ENCODE measurements at places on chromosomes 6 and 20.

GRCh38 chr6:45946352-45946751 is 69.3 kb downstream of the CLIC5 start:
- no peak for DNase-seq

- no peak for DNase-seq
These were observed 17.0 kb downstream of the MAPK13 start for GRCh38 chr6:36147294-36147693.

- no peak for DNase-seq
These were observed 22.3 kb upstream of the CEP162 start for GRCh38 chr6:84249724-84250123.

DNA sequence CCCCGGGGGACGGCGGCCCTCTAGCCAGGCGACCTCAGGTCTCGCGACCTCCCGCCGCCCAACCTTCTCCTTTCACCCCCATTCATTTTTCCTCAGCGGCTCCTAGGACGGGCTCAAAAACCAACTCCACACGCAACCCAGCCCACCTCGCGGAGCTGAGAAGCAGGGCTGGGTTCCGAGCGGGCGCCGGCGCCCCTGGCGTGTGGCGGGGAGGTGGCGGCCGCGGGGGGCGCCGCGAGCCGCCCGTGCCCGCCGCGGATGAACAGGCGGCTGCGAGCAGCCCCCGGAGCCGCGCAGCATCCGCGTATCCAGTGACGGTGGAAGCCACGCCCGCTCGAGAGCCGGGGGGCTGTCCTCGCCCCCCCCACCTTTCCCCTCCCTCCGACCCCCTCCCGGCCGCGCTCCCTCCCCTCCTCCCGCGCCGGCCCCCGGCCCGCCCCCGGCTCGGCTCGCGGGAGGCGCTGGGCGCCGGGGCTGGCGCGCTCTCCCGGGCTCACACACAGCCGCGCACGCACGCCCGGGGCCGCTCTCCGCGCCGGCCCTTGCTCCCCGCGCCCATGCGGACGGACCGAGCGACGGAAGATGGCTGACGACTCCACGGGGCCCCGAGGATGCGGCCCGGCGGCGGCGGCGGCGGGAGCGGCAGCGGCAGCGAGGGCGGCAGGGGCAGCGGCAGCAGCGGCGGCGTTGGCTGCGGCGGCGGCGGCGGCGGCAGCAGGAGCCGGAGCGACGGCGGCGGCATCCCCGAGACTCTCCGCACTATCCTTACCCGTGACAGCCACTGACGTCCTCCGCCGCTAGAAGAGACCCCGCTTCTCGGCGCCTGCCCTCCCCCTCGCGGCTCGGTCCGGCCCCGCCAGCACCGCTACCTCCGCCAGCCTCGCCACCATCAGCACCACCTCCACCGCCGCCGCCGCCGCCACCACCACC is at the start of gene SOBP:
Gene SOBP (plus strand): TSS at position 482 of the 930 bp plus-strand sequence. CDS start 500 bp downstream, outside the sequence.
- DNase-seq: peak; percentile 45

Data from GM10248 (cell line).